ENCODE measurements at places on chromosomes 11 and 22. TPM values are rescaled to one million over a fixed set of nuclear protein-coding genes. Genes with fewer than 3 reads are reported as not detected.

- no peaks in the 10 kb centered on the region for H3K4me1 ChIP-seq
- no peaks in the 10 kb centered on the region for H3K36me3 ChIP-seq
- DNase-seq, result peak; percentile 12
- no peak overlapping the region for H3K27ac ChIP-seq
These were observed 94.2 kb upstream of the TBCEL start for GRCh38 chr11:120929664-120930154.

DNA sequence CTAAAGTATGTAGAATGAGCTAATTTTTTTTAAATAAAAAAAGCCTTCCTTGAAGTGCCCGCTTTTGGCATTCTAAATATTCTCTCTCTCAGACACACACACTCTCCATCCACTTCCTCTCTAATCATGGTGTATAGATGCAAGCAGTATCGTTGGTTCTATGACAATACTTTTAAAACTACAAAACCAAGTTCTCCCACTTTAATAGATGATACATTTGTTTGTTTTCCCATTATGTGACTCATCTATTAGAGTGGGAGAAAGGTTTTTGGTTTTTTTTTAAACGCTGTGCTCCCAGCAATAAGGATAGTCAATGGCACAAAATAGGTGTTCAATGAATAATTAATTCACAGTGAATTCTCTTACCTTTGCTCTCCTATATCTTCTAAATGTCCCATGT, 44.6 kb downstream of the FZD4 start:
- H3K4me1 ChIP-seq, result no peaks in the 10 kb centered on the region
- H3K4me3 ChIP-seq, result no peak overlapping the region
- no peak for DNase-seq
- no peaks in the 10 kb centered on the region for H3K36me3 ChIP-seq
- H3K27ac ChIP-seq, result no peak overlapping the region

GRCh38 chr11:101880222-101880621, 34.6 kb upstream of the CEP126 start:
- no peaks in the 10 kb centered on the region for H3K27me3 ChIP-seq
- no peaks in the 10 kb centered on the region for H3K4me1 ChIP-seq
- no peak overlapping the region for H3K4me3 ChIP-seq
- DNase-seq, result peak; percentile 64
- no peak overlapping the region for H3K27ac ChIP-seq
- H3K36me3 ChIP-seq, result no peaks in the 10 kb centered on the region

DNA sequence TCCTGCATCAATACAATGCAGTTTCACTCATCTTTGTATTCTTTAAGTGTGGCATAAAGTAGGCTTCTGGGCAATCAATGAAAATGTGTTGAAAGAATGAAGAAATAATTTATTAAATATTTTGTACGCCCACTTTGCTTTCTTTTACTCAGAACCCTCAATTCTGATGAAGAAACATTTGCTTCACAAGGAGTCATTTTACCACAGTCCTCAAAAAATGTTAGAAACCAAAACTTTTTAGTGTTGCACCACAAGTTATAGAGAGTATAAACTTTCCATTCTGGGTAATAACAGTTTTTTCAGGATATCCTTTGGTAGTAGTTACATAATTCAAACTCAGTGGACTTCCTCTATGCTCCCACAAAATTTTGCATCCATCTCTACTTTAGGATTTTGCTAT, 360.5 kb downstream of the DLG2 start:
- H3K36me3 ChIP-seq, result no peaks in the 10 kb centered on the region
- no peaks in the 10 kb centered on the region for H3K27me3 ChIP-seq
- H3K4me3 ChIP-seq, result no peak overlapping the region

- no peaks in the 10 kb centered on the region for H3K4me1 ChIP-seq
- no peak overlapping the region for H3K4me3 ChIP-seq
- no peaks in the 10 kb centered on the region for H3K27me3 ChIP-seq
- H3K36me3 ChIP-seq, result no peaks in the 10 kb centered on the region
- DNase-seq, result no peak
- H3K27ac ChIP-seq, result no peak overlapping the region
These were observed 20.0 kb upstream of the SYT12 start for GRCh38 chr11:67002921-67003411.

GRCh38 chr22:26565181-26565580, 24.8 kb downstream of the TPST2 start:
- no peak overlapping the region for H3K4me3 ChIP-seq
- no peak for DNase-seq
- peaks cover 5% of the 10 kb centered on the region for H3K4me1 ChIP-seq

GRCh38 chr11:61699737-61700160, 19.6 kb downstream of the DAGLA start:
- DNase-seq, result no peak
- no peaks in the 10 kb centered on the region for H3K36me3 ChIP-seq
- no peak overlapping the region for H3K27ac ChIP-seq
- H3K27me3 ChIP-seq, result no peaks in the 10 kb centered on the region
- H3K4me3 ChIP-seq, result no peak overlapping the region

DNA sequence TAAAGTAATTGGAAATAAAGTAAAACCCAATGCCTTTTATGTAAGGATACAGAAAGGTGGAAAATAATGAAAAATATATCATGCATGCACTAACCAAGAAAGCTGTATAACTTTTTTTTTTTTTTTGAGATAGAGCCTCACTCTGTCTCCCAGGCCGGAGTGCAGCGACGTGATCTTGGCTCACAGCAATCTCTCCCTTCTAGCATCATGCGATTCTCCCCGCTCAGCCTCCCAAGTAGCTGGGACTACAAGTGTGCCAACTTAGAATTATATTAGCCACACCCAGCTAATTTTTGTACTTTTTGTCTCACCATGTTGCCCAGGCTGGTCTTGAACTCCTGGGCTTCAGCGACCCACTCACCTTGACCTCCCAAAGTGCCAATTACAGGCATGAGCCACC, 4.5 kb downstream of the GGT5 start:
- no peaks in the 10 kb centered on the region for H3K36me3 ChIP-seq
- H3K4me1 ChIP-seq, result peaks cover 21% of the 10 kb centered on the region
- no peak for DNase-seq
- no peaks in the 10 kb centered on the region for H3K27me3 ChIP-seq
- H3K4me3 ChIP-seq, result no peak overlapping the region
- no peak overlapping the region for H3K27ac ChIP-seq

GRCh38 chr11:112499153-112499880, 238.7 kb upstream of the PLET1 start:
- H3K4me1 ChIP-seq, result no peaks in the 10 kb centered on the region
- H3K27me3 ChIP-seq, result no peaks in the 10 kb centered on the region
- H3K27ac ChIP-seq, result no peak overlapping the region
- no peaks in the 10 kb centered on the region for H3K36me3 ChIP-seq
- no peak for DNase-seq
- H3K4me3 ChIP-seq, result no peak overlapping the region

DNA sequence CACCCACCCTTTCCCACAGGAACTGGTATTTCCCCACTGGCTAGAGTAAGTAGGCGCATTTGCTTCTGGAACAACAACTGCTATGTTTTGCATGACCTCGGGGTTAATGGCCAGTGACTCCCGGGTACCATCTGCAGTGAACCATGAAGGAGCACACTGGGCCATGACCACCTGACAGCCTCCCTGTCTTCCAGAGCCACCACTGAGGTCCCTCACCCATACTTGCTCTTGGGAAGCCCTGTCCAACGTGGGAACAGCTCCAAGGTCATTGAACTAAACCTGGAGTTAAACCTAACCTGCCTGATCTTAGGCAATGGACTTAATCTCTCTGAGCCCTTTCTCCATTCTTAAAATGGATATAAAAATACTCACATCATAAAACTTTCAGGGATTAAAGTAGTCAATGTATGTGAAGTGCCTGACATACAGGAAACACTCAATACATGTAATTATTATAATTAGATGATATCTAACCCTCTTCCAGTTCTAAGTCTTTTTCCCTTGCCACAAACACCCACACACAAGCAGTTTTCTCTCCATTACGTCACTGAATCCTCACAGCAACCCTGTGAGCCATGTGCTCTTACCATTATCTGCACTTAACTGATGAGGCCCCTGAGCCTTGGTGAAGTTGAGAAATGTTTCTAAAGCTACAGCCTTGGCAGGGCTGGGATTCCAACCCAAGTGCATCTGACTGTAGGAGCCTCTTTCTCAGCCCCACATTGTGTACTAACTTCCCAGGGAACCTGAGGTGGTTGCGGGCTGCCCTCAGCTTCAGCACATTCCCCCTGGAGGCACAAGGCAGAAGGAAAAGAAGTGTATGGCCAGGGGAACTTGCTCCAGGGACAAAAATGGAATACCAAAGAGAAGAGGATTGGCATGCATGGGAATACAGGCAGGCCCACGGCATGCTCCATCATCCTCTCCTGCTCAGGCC, 74.5 kb upstream of the NCAM1 start:
- H3K27ac ChIP-seq, result no peak overlapping the region
- H3K4me1 ChIP-seq, result no peaks in the 10 kb centered on the region
- no peaks in the 10 kb centered on the region for H3K27me3 ChIP-seq
- DNase-seq, result peak; percentile 30

- H3K27me3 ChIP-seq, result no peaks in the 10 kb centered on the region
- no peaks in the 10 kb centered on the region for H3K36me3 ChIP-seq
These were observed 242.0 kb downstream of the BRD1 start for GRCh38 chr22:49585461-49586243.

DNA sequence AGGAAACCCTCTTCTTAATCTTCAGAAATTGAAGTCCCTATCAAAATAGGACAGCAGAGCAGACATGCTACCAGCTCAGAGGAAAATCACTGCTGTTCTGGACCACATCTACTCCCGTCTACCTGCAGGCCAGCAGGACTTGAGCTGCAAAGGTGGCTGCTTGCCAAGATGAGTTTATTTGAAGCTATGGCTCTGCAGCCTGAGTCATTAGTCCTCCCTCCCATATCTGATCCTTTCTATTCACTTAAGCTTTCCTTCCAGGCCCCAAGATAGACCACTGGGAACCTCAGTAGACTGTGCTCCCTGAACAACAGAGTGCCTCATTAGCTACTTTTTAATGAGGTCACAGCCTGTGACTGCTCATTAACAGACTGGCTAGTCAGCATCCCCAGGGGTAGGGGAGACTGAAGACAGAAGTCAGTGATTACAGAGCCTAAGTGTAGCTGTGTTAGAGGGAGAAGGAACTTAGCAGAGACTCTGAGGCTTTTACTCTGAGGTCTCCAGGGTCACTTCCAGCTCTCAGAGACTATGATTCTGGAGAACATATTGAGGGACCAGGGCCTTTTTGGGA, 6.8 kb upstream of the OR10A2 start:
- no peak overlapping the region for H3K4me3 ChIP-seq
- no peak overlapping the region for H3K27ac ChIP-seq

GRCh38 chr22:46546466-46547178, 9.2 kb upstream of the CELSR1 start:
- peak; percentile 73 for DNase-seq
- H3K4me3 ChIP-seq, result no peak overlapping the region
- H3K27me3 ChIP-seq, result no peaks in the 10 kb centered on the region
- peak overlapping the region; percentile 64 for H3K27ac ChIP-seq
- peaks cover 30% of the 10 kb centered on the region for H3K4me1 ChIP-seq
- no peaks in the 10 kb centered on the region for H3K36me3 ChIP-seq

DNA sequence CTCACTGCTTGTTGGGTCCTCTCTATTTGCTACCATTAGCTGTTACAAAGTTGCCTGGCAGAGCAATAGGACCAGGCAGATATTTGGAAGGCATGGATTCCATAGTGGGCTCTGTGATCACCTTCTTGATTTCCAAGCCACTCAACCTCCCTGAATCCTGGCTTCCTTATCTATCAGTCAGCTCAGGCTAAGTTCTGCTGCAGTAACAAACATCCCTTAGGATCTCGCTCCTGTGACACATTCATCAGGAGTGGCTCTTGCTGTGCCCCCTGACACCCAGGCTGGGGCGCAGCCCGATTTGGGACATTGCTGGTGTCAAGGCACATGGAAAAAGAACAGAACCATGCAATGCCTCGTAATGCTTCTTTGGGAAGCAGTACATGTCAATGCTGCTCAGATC, 503.9 kb downstream of the TBC1D22A start:
- no peaks in the 10 kb centered on the region for H3K36me3 ChIP-seq
- no peak for DNase-seq
- no peaks in the 10 kb centered on the region for H3K27me3 ChIP-seq
- H3K27ac ChIP-seq, result no peak overlapping the region

DNA sequence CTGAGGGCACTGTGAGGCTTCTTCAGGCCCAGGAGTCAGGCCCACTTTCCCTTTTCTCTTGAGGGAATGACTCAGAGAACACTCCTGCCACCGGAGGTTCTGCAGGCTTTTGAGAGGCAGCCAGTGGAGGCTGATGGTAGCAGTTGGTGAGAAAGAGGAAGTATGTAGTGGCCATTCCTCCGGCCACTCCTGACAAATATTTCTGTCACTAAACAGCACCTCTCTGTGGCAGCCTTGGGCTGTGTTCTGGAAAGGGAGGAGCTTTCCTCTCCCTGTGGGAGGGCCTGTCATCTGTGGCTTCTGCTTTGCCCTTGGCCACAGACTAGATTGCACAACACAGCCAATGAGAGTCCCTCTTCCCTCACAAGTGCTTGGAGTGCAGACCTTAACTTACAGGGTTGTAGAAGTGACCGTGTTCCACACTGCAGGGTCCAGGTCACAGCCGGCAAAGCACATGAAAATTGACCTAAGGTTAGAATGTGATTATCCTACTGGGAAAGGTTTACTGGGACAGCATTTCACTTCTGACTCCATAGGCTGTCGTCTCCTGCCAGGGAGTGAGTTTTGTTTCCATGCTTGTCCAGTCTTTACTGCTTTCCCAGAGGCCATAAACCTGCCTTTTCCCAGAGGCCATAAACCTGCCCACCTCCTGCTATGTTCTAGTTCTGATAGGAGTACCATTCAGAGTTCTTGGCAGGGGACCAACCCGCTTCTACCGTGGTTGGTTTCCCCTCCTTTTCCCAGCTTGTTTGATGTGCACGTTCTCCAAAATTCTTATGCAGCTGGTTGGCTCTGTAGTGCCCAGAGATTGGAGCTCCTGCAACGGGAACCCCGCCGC, 33.3 kb downstream of the MARK2 start:
- H3K4me1 ChIP-seq, result peaks cover 18% of the 10 kb centered on the region
- H3K27me3 ChIP-seq, result no peaks in the 10 kb centered on the region
- no peak overlapping the region for H3K27ac ChIP-seq
- H3K4me3 ChIP-seq, result no peak overlapping the region
- peak; percentile 89 for DNase-seq
- H3K36me3 ChIP-seq, result no peaks in the 10 kb centered on the region

The APOC3 gene
- not detected for total RNA-seq

The SERPIND1 gene
- total RNA-seq, result not detected

The CHRDL2 gene
- total RNA-seq, result not detected

The CRYBB3 gene
- not detected for total RNA-seq

The SRSF8 gene
- 41.6 TPM for total RNA-seq

The BAD gene
- 46.6 TPM for total RNA-seq

The POU2F3 gene
- 0.20 TPM for total RNA-seq

The GSTT2B gene
- 4.9 TPM for total RNA-seq

The POTEH gene
- not detected for total RNA-seq

The THRSP gene
- not detected for total RNA-seq

The SUSD2 gene
- total RNA-seq, result 0.72 TPM

The B3GAT1 gene
- 1.9 TPM for total RNA-seq

The SYT9 gene
- 0.14 TPM for total RNA-seq

The P4HA3 gene
- total RNA-seq, result 3.3 TPM

Data from astrocyte (in vitro differentiated cells and primary cell).